ENCODE measurements at places on chromosomes 4 and X. TPM values are rescaled to one million over a fixed set of nuclear protein-coding genes. Genes with fewer than 3 reads are reported as not detected.

GRCh38 chr4:111945014-111945413 lies 200.2 kb upstream of the FAM241A start:
- H3K4me3 ChIP-seq, result no peak overlapping the region
- no peak overlapping the region for H3K27ac ChIP-seq
- DNase-seq, result no peak
- H3K27me3 ChIP-seq, result no peaks in the 10 kb centered on the region
- H3K36me3 ChIP-seq, result no peaks in the 10 kb centered on the region

GRCh38 chr4:110518889-110519490 lies 43.0 kb downstream of the ENPEP start:
- DNase-seq, result peak; percentile 13
- no peaks in the 10 kb centered on the region for H3K36me3 ChIP-seq
- H3K4me1 ChIP-seq, result peaks cover 10% of the 10 kb centered on the region

DNA sequence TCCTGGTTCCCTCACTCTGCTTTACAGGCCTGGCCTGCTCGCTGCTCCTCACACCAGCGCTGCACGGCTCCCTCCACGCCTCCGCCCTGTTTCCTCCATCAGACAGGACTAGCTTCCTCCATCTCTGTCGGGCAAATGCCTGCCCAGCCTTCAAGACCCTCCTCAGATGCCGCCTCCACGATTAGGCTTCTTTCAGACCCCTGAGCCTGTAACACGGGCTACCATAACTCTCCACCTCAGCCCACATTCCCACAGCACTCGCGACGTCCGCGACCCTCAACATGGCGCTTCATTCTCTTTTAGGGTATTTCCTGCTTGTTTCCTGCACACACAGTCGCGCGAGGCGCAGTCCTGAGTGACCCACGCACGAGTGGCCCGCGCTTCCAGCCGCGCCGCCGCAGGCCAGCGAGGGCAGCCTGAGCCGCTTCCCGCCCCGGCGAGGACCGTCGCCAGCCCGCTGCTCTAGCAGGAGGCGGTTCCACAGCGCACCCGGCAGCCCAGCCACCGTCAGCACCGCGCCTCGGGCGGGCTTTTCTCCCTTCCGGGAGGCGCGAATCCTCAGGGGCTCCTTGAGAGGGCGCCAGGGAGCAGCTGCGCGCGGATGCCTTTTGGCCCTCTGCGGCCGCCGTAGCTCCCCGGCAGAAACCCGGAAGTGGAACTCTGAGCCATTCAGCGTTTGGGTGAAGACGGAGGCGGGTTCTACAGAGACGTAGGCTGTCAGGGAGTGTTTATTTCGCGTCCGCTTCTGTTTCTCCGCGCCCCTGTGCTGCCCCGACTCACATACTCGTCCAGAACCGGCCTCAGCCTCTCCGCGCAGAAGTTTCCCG lies at the start of gene FRG1:
Gene FRG1 (plus strand): TSS at position 695 of the 827 bp plus-strand sequence. CDS start 138 bp downstream, outside the sequence.
- H3K36me3 ChIP-seq, result no peaks in the 10 kb centered on the region
- DNase-seq, result peak; percentile 95
- H3K27ac ChIP-seq, result peak within 1 kb of the TSS; percentile 89
- peaks cover 31% of the 10 kb centered on the region for H3K4me1 ChIP-seq
- peak within 1 kb of the TSS; percentile 89 for H3K4me3 ChIP-seq
- no peaks in the 10 kb centered on the region for H3K27me3 ChIP-seq

DMRTC1B gene
- 0.92 TPM for polyA plus RNA-seq

DNA sequence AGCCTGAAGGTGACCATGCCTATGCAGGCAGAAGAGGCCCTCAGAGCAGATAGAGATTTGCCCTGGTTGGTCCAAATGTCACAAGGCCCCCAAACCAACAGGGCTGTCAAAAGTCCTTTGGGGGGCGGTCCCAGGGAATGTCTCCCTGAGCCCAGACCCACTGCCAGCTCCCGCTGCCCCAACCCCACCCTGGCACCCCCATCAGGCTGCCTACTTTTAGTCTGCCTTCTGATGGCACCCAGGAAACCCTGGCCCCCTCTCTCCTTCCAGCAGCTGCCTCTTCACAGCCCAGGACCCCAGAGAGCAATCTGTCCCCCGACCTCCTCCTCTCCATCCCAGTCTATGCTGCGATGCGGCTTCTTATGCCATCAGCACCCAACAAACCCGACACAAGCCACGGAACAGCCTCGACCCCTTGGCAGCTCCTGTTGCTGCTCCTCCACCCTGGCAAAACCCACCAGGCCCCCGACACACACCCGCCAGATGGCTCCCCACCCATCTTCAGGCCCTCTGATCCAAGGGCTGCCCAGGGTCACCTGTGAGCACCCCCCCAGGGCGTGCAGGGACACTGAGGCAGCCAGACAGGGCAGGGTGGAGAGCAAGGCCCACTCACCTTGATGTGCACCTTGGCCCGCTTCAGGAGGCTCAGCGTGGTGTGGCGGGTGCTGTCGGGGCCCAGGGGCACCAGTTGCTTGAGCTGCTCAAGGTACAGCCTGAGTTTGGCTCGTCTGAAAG lies 9.9 kb downstream of the MXD4 start:
- no peaks in the 10 kb centered on the region for H3K27me3 ChIP-seq
- peaks cover 3% of the 10 kb centered on the region for H3K36me3 ChIP-seq
- peak; percentile 0 for DNase-seq
- no peak overlapping the region for H3K4me3 ChIP-seq

DNA sequence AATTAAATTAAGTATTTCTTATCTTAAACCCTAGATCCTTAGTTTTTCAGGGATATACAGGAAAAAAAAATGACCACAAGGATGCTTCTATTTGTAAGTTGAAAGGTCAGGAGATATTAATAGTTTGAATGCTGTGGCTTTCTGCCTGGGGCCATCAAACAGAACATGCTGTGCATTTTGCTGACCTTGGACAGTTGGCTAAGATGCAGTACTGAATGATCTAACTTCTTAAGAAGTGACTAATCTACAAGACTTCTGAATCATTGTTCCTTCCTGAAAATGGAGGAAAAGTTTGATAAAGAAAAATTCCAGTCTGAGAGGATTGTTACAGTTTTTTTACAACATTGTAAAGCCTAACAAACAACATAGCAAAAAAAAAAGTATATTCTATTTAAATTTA lies 237.8 kb upstream of the JADE1 start:
- H3K4me3 ChIP-seq, result no peak overlapping the region
- H3K27me3 ChIP-seq, result no peaks in the 10 kb centered on the region
- no peak for DNase-seq

DNA sequence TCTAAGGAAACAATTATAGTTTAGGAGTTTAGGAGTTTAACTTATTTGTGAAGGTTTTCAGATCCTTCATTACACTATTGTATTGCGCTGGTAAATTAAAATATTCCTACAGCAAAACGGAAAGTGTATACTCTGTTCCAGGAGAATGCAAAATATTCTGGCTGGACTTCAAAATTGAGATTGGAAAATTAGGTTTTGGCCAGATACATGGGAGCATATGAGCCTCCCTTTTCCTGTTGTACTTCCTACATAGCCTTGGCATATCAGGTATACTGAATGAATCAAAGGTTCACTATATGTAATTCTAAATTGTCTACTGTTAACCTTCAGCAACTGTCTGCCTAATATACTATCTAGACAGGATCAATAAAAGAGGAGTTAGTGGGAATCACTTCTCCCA lies 25.2 kb upstream of the GRIA2 start:
- H3K27ac ChIP-seq, result no peak overlapping the region
- no peaks in the 10 kb centered on the region for H3K36me3 ChIP-seq
- no peaks in the 10 kb centered on the region for H3K4me1 ChIP-seq
- no peaks in the 10 kb centered on the region for H3K27me3 ChIP-seq

TIGD2 gene
- 3.2 TPM for polyA plus RNA-seq

DNA sequence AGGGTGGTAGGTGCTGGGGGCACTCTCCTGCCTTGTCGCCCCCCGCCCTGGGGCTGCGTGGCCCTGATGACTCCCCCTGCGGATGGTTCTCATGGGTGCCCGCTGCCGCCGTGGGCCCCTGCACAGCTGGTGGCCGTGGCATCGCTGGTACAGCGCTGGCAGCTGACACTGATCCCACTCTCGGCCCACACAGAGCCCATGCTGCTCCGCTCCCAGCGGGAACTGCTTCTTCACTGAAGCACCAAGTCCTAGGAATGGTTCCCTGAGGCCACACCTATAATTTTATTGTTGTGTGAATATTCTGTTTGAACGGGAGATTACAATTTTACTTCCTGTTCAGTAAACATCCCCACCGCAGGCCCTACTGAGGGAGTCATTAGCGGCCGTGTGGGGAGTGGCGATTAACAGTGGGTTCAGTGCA lies 138.6 kb upstream of the NKX1-1 start:
- H3K4me3 ChIP-seq, result no peak overlapping the region
- DNase-seq, result no peak
- H3K4me1 ChIP-seq, result peaks cover 14% of the 10 kb centered on the region
- no peak overlapping the region for H3K27ac ChIP-seq
- no peaks in the 10 kb centered on the region for H3K36me3 ChIP-seq
- no peaks in the 10 kb centered on the region for H3K27me3 ChIP-seq

- H3K4me3 ChIP-seq, result no peak overlapping the region
- no peaks in the 10 kb centered on the region for H3K36me3 ChIP-seq
- H3K4me1 ChIP-seq, result no peaks in the 10 kb centered on the region
- H3K27ac ChIP-seq, result no peak overlapping the region
- no peaks in the 10 kb centered on the region for H3K27me3 ChIP-seq
Observed at GRCh38 chr4:110898290-110898689, 275.4 kb upstream of the PITX2 start.
